Substantia nigra (tissue), 51 donors: ENCODE measurements at places on chromosomes 6 and 20.

- DNase-seq, result no peak
These were observed 111.3 kb downstream of the ADAT2 start for GRCh38 chr6:143339223-143339622.

DNA sequence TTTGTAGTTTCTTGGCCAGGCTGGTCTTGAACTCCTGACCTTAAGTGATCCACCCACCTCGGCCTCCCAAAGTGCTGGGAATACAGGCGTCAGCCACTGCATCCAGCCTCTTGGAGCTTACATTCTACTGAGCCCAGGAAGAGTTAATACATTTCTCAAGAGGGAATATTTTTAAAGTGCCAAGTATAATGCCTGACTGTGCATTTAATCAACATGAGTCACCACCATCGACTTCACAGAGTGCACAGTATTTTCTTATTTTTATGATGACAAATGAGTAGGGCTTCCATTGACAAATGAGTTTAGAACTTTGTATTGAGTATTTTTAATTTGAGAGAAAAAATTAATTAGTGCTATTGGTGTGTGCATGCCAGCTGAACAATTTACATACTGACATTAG, 72.2 kb downstream of the SASH1 start:
- no peak for DNase-seq

GRCh38 chr20:19428324-19428723, 215.9 kb downstream of the SLC24A3 start:
- DNase-seq, result no peak

GRCh38 chr20:60976913-60977312, 275.1 kb upstream of the CDH4 start:
- DNase-seq, result no peak

- no peak for DNase-seq
These were observed 118.0 kb downstream of the CHD6 start for GRCh38 chr20:41499961-41500725.

DNA sequence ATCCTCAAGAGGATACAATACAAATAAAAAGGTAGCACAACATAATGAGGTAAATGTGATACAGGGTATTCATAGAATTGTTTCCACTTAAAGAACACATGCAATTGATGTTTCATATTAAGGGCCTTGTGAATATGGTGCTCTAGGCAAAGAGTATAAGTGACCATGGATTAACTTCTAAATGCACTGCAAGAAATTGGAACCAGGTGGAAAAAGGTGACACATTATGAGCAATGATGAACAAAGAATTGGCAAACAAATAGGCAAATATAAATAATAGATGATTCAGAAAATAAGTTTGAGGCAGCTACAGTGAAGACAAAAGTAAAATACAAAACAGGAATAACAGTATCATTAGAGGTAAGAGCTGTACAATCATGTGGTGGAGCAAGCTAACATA, 192.0 kb downstream of the GRIK2 start:
- no peak for DNase-seq

DNA sequence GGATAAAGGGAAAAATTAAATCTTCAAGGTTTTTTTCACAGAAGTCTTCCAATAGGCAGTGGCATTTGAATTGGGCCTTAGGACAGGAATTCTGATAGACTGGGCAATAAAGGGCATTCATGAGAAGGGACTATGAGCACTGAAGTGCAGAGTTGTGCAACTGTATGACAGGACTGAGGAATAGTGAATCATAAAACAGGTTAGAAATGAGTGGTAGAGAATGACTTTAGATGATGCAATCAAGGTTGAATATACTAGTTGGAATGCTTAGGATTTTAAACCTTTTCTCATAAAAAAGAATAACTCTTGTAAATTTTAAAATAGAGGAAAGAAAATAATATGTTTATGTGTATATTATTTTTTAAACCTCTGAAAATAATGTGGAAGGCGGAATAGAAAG, 944.7 kb downstream of the PHF3 start:
- no peak for DNase-seq

DNA sequence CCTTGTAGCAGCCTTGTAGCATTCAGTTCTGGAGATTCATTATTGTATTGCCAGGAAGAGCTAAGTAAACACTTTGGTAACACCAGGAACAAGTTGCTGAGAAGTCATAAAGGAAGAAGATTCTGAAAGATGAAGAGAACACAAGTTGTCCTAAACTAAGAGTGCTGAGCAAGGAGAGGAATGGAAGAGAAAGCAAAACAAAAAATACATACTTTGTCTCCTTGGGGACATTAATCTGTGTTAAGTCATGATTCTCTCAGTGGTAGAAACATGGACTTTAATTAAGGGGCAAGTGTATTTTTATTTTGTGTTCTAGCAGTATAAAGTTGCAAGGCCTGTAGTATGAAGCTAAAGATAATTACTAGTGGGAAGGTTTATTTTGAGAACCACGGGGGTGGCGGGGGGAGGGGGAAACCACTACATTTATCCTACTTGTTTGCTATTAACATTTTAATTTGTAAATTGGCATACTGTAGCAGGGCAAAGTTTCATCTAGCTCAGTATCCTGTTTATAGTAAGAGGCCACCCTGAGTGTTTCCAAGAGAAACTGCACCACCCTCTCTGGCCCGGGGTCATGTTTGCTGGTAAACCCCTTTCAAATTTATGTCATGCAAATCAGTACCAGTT, 463.0 kb downstream of the CDKAL1 start:
- no peak for DNase-seq

GRCh38 chr20:19045371-19045770, 167.1 kb upstream of the SLC24A3 start:
- no peak for DNase-seq

- no peak for DNase-seq
These were observed 78.7 kb upstream of the TMEM30A start for GRCh38 chr6:75363304-75363703.

GRCh38 chr20:45861221-45862075, 4.0 kb downstream of the ZSWIM3 start:
- DNase-seq, result no peak

GRCh38 chr6:35302604-35303241, 5.1 kb downstream of the DEF6 start:
- DNase-seq, result peak; percentile 41

- DNase-seq, result no peak
These were observed 9.5 kb downstream of the PANK2 start for GRCh38 chr20:3898639-3899038.

DNA sequence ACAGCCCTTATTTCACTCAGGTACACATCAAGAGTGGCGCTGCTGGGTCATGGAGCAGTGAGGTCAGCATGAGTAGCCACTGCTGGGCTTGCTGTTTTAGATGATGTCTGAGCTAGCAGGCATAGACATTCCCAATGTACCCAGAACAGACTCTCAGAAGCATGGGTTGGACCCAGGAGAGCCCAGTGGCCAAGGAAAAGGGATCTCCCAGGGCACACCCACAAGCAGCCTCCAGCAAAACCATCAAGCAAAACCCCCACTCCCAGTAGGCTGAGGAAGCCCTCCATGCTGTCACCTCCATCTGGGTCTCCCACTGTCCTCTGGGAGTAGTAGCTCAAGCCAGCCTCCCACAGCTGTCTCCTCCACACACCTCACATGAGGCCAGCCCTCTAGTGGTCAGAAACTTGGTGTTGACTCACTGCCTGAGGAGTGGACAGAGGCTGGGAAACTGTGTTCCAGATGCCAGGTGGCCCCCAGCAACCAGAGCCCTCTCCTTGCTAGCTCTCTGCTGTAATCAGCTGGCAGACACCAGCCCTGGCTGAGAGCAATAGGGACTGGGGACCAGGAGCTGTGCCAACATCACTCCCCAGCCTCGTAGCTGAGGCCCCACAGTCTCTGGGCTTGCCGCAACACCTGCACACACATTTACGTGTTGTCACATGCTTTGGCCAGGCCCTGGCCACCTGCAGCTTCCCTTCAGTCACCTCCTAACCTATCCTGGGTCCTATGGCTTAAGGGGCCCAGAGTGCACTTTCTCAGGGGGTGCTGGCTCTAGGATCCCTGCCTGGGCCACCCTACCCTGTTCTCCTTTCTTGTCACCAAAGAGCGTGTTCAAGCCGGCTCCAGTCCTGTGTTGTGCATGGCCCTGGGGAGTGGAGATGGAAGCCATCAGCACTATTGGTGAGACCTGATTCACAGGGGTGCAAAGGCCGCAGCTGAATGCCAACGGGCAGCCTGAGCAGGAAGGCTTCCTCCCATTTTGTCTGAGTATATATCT, 1.9 kb upstream of the AP5S1 start:
- peak; percentile 32 for DNase-seq

GRCh38 chr6:48835421-48835958, 627.6 kb downstream of the MMUT start:
- DNase-seq, result no peak

DNA sequence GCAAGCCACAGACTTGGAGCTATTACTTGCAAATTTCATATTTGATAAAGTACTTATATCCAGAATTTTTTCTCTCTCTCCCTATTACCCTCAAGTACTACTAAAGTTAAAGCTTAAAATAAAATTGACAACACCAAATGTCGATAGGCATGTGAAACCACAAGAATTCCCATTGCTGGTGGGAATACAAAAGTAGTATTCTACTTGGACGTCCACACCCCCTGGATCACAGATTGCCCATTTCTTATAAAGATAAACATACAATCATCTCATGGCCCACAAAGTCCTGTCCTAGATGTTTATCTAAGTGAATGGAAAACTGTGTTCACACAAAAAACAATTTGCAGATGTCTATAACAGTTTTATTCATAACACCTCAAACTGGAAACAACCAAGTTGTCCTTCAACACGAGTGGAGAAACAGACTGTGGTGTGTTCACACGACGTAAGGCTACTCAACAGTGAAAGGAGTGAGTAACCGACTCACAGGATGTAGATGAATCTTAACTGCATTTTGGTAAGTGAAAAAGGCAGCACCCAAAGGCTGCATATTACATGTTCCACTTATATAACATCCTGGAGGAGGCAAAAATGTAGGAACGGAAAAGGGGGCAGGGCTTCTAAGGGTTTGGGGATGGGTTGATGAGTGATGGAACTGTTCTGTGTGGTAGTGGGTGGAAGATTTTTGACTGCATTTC, 297.4 kb downstream of the THBS2 start:
- DNase-seq, result no peak

GRCh38 chr20:17227219-17227575, 357 bp downstream of the PCSK2 start:
- no peak for DNase-seq

GRCh38 chr6:148471624-148472159, 129.1 kb downstream of the SASH1 start:
- DNase-seq, result no peak

GRCh38 chr6:40999569-40999968, 39.5 kb downstream of the UNC5CL start:
- DNase-seq, result no peak

GRCh38 chr20:57548177-57549058, 12.5 kb upstream of the PCK1 start:
- DNase-seq, result no peak

DNA sequence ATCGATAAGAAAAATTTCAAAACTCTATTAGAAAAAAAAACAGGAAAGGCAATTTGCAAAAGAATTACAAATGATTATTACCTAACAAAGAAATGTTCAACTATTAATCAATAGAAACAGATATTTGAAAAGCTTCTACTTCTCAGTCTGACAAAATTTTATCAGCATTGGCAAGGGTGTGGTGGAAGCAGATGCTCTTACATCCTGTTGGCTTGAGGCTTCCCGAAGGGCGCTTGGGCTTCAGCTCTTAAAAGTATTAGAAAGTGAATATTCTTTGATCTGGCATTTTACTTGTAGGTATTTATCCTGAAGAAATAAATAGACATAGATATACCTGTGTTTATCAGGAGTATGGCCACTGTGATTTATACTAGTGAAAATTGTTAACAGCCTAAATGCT, 38.7 kb downstream of the SLC35D3 start:
- DNase-seq, result no peak

GRCh38 chr6:35926509-35927215, 5.8 kb upstream of the SRPK1 start:
- no peak for DNase-seq

GRCh38 chr20:57908704-57909630, 199.2 kb upstream of the PMEPA1 start:
- no peak for DNase-seq

GRCh38 chr6:93136111-93136510, 283.2 kb downstream of the EPHA7 start:
- no peak for DNase-seq

- no peak for DNase-seq
These were observed 203.4 kb upstream of the KCNQ5 start for GRCh38 chr6:72418495-72418894.

DNA sequence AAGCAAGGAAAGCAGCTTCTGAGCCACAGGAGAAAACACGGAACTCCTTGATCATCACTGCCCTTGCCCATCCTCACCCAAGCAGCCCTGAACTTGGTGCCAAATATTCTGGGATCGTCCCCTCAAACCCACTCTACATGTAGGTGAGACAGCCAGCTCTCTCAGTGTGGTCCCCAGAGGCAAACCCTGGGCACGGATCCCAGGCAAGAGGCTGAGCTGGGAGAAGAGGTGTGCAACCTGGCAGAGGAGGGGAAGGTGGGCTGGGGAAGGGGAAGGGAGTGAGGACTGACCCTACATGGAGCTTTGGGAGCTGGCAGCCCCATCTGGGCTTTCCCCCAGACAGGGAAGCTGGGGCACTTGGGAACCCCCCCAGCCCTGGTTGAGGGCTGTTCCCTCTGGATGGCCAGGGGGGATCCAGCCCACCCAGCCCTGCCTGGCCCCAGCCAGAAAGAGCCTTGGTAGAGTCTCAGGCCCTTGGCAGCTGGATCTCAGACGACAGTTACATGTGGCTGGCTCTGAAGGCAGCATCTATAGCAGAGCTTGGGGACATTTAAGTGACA, 186.2 kb upstream of the CST7 start:
- no peak for DNase-seq

DNA sequence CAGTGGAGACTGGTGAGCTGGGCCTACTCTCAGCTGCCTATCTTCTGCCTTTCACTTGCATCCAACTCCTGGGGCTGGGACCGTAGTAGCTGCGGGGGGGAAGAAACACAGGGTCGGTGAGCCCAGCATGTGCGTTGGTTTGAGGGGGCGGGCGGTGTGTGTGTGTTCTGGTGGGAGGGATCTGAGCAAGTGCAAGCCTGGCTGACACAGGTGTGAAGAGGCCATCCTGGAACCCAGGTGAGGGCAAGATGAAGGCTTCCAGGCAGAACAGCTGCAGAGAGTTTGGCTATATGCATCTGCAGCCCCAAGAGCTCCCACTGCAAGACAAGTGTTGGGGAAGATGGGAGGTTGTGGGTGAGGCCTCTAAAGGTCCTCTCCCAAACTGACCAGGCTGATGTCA, 30.6 kb downstream of the MOCS1 start:
- no peak for DNase-seq

GRCh38 chr6:154509421-154510143, 903 bp downstream of the CNKSR3 start:
- peak; percentile 40 for DNase-seq

GRCh38 chr6:167338541-167339117, 13.7 kb downstream of the TTLL2 start:
- no peak for DNase-seq

- DNase-seq, result no peak
These were observed 133.9 kb upstream of the SOX4 start for GRCh38 chr6:21459641-21460040.
